ENCODE measurements at places on chromosomes 3 and 15.
A peak's percentile ranks its signal among the peaks of the same experiment; 100 is the strongest.

DNA sequence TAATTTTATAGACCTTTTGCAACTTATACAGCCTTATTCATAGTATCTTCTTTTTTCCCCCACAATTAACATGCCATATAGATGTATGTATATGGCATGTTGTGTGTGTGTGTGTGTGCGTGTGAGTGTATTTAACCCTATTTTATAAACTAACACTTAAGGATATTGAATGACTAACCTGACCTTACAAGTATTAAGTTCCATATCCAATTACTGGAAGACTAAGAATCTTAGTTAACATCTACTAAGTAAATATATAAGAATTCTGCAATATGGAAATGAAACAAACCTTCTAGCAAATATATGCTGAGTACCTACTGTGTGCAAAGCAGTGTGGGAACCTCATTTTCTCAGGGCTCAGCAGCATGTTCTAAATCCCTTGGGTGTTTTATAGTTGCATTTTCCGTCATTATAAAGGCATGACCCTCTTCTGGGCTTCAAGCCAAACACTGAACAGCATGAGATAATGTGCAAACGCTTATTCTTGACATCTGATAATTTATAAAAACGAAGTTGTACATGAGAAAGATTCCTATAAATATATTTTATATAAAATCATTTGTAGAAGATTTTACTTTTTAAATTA is 105.5 kb downstream of the NLGN1 start:
- no peak for DNase-seq

DNA sequence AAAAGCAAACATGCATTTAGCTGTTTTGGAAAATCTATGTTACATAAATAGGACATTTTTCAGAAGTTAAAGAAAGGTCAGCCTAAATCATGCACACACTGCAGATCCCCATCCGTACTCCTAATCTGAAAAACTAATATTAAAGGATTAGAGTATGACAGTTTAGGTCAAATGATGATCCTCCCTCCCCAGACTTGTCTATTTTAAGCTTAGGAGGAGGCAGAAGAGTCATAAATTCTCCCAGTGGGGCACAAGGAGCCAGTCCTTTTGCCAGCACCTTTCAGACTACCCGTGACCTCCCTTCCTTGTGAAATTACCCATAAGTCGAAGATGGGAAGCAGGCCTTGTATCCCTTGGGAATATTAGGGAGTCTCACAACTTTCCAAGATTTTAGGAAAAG is 78.0 kb downstream of the TGFBR2 start:
- no peak for DNase-seq

- DNase-seq, result no peak
These were observed 1158.9 kb upstream of the EPHA6 start for GRCh38 chr3:95655363-95655986.

- no peak for DNase-seq
These were observed 27.6 kb downstream of the CCNL1 start for GRCh38 chr3:157132341-157132740.

GRCh38 chr3:182737825-182738224 is 55.5 kb upstream of the ATP11B start:
- DNase-seq, result no peak

- DNase-seq, result no peak
These were observed 99.8 kb upstream of the CPNE4 start for GRCh38 chr3:132134611-132135010.

- peak; percentile 47 for DNase-seq
These were observed 48.4 kb upstream of the TJP1 start for GRCh38 chr15:29870495-29871151.

- no peak for DNase-seq
These were observed 73.0 kb downstream of the SCN10A start for GRCh38 chr3:38743043-38743442.

GRCh38 chr15:95946241-95946640 is 384.3 kb upstream of the NR2F2 start:
- DNase-seq, result no peak

DNA sequence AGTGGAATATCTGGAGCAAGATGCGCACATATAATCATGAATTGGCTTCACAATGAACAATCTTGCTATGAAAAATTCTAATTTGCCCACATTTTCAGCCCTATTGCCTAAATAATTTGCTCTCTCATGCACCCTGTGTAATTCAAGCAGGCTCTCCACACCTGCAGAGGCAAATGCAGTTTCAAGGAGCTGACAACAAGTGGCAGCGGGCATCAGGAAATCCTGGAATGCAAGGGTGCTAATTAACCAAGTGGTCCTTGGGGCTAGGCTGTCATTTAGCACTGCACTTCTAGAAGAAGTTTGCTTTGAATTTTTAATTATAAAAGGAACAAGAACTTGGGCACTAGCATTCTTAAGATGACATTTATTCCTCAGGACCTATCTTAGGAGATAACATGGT is 56.3 kb upstream of the ICE2 start:
- DNase-seq, result no peak

- no peak for DNase-seq
These were observed 62.4 kb upstream of the CFAP161 start for GRCh38 chr15:81071705-81072104.

Data from glutamatergic neuron (in vitro differentiated cells).